ENCODE measurements at places on chromosomes 3 and 15.

GRCh38 chr3:70065696-70066253 is 66.2 kb downstream of the SAMMSON start:
- DNase-seq = no peak

GRCh38 chr3:89314454-89315098 is 207.2 kb downstream of the EPHA3 start:
- DNase-seq = no peak

DNA sequence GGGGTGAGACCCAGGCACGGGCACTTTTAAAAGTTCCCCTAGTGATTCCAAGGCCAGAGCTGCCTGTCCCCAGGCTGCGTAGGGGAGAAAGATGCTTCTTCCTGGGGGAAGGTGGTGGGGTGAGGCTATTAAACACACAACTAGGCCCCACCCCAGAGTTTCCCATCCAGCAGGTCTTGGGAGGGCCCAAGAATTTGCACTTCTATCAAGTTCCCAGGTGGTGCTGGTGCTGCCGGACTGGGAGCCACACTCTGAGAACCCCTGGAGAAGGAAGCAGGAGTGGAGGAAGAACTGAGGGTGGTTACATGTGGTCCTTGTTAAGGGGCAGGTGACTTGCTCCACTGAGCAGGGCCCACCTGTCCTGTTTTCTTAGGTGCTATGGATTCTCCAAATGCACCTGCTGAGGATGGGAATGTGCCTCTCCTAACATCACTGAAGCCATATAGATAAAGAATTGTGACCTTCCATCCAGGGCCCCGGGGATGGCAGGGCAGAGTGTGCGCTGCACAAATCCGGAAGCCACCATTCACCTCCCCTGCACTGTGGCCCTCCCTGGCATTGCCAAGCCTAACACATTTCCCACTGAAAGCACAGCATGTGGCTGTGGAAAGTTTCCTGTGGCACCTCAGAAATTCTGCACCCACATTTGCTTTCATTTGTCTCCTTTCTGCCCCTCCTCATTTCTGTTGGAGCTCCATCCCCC is 111.5 kb upstream of the MEF2A start:
- no peak for DNase-seq

GRCh38 chr3:42002790-42003189 is 40.9 kb upstream of the ULK4 start:
- no peak for DNase-seq

DNA sequence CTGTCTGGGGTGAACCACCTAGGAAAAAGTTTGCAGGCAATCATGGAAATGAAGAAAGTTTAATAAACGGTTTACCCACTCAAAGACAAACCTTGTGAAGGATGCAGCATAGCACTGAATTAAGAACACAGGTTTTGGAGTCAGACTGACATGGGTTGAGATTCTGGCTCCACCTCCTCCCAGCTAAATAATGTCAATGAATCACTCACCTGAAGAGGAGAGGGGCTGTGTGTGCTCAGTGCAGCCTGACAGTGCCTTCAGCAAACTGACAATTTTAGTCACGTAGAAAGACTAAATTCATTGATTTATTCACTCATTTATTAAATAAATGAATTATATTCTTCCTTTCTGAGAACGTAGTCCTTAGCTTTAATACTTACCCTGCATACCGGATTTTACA is 18.9 kb downstream of the NR1I2 start:
- DNase-seq = no peak

- no peak for DNase-seq
Observed at GRCh38 chr3:195708626-195709481, 11.9 kb upstream of the MUC20 start.

GRCh38 chr15:71275098-71275497 is 159.8 kb downstream of the THSD4 start:
- no peak for DNase-seq
